ENCODE measurements at places on chromosomes 2 and 18.

GRCh38 chr2:113755035-113755834 is 1.2 kb downstream of the SLC35F5 start:
- peak; percentile 11 for DNase-seq

- peak; percentile 57 for DNase-seq
Measured at GRCh38 chr2:72145289-72145657, 2.4 kb downstream of the CYP26B1 start.

GRCh38 chr2:229511524-229511923 is 202.8 kb downstream of the DNER start:
- no peak for DNase-seq

- DNase-seq = no peak
Measured at GRCh38 chr2:71804281-71804751, 343.3 kb downstream of the CYP26B1 start.

- no peak for DNase-seq
Measured at GRCh38 chr2:48423376-48423775, 106.6 kb upstream of the STON1 start.

DNA sequence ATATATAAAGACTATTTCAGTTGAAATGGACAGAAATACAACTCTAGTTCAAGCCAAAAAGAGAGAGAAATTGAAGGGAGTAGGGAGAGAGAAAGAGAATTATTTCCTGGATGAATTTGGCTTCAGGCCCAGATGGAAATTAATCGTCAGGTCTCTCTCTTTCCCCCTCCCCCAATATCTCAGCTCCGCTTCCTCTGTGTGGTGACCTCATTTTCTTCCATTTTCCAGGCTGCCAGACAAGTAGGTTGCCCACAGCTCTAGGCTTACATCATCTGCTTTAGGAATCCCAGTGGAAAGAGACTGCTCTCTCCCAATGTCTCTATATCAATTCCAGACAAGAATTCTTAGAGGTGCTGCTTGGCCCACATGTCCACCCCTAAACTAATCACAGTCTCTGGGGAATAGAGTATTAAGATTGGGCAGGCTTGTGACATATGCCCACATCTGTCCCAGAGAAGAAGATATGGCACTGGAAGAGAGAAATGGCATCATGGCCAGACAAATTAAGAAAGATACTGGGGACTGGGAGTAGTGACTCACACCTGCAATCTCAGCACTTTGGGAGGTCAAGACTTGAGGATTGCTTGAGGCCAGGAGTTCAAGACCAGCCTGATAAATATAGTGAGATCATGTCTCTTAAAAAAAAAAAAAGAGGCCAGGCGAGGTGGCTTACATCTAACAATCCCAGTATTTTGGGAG is 37.2 kb upstream of the CFAP36 start:
- peak; percentile 49 for DNase-seq

- DNase-seq = no peak
Measured at GRCh38 chr2:128746356-128746755, 427.7 kb upstream of the HS6ST1 start.

- no peak for DNase-seq
Measured at GRCh38 chr18:12821408-12821807, 62.6 kb downstream of the PTPN2 start.

DNA sequence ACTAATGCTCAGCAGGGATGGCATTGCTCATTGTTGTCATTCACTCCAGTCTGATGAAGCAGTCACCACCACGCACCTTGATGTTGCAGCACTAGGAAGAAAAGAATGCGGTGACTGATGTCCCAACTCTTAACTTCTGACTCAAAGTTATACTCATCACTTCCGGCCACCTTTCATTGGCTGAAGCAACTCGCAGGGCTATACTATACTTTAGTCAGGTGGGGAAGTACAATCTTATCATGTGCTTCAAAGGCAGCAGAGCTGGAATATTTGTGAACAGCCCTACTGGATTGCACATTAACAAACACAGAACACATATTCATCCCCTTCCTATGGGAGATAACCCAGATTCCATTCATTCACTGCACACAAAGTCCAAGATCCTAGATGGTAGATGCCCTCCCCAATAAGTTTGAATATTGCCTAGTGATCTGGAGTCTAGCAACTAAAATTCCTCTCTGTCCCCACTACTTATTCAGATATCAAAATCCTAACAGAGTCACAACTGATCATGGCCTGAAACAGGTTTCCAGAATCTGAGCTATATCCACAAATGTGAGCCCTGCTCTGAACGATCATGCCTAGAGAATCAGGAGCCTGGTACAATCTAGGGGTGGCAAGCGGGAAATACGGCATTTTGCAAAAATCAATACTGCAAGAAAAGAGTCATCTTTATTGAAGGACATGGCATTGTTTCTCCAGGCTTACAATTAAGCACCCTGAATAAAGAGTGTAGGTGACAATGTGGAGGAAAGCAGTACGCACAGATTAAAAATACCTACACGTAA is 3.4 kb upstream of the SPATS2L start:
- no peak for DNase-seq
